H7 (cell line): ENCODE measurements at places on chromosomes 2 and 18. TPM values are rescaled to one million over a fixed set of nuclear protein-coding genes. Genes with fewer than 3 reads are reported as not detected.

ITPRIPL1 gene
- 8.8 and 9.0 TPM in 2 replicates for total RNA-seq

RAPGEF4 gene
- total RNA-seq, result 0.69 and 0.78 TPM in 2 replicates

LOXHD1 gene
- total RNA-seq, result 0.03 and 0.07 TPM in 2 replicates

IL36A gene
- total RNA-seq, result not detected in 2 replicates

GNAL gene
- 24.5 and 38.9 TPM in 2 replicates for total RNA-seq

UPP2 gene
- not detected in 2 replicates for total RNA-seq
